Epithelial cell of esophagus (primary cell): ENCODE measurements at places on chromosomes 7 and 10.
A peak's percentile ranks its signal among the peaks of the same experiment; 100 is the strongest.

DNA sequence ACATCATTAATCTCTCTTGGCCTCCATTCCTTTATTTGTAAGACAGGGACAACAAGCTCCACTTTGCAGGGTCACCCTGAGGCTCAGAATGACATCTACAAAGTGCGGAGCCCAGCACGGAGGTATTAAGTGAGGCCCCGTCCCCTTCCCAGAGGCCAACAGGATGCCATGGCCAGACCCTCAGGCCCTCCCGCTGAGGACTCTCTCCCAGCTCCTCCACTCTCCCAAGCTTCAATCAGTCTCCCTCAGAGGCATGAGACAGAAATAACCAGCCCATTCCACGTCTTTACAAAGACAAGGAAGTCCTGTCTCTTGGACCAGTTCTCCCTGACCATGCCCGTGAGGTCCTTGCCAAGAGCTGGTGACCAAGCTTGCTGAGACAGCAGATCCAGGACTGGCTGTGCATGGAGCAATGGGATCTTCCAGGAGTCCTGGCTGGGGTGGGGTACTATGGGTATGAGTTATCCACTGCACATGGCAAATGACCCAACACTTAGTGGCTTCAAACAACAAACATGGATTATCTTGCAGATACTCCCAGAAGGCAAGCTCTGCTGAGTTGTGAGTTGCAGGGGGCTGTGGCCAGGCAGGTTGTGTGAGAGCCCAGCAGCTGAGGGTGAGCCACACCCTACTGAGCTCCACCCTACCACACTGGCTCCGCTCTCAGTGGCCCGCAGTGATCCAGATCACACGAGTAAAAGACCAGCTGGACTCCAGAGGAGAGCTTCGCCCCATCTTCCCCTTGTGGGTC, 4.3 kb upstream of the PPIF start:
- peak; percentile 53 for DNase-seq

DNA sequence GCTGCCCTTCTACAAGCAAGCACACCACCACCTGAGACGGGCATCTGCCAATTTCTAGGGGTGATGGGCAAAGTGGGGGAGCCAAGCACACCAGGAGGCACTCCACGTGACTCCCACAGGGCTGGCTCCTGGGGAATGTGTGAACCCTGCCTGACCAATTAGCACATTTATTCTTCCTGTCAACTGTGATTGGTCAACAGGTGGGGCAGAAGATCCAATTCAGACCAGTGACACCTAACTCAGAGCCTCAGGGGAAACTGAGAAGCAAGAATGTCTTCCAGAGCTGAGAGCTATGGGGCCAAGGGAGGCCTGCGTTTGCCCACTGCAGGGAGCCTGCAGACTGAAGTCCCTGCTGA, 15.4 kb downstream of the TMEM273 start:
- no peak for DNase-seq

DNA sequence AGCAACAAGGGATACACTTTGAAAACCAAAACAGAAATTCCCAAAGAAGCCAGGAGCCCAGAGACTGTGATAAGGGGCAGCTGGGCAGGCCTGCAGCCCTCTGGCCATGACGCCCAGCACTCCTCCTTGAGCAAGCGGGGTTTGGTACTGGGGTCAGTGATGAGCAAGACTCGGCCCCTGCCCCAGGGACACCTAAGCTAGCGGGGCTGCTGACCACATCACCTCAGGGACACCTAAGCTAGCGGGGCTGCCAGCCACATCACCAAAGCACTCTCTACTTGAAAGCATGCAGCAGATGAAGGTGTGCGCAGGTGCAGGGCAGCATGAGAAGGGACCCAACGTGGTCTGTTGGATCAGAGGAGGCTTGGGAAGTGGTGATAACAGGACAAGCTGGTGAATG, 108.0 kb upstream of the PPP2R2D start:
- no peak for DNase-seq

- peak; percentile 71 for DNase-seq
These were observed 12.5 kb downstream of the RNF32 start for GRCh38 chr7:156652886-156653568.

DNA sequence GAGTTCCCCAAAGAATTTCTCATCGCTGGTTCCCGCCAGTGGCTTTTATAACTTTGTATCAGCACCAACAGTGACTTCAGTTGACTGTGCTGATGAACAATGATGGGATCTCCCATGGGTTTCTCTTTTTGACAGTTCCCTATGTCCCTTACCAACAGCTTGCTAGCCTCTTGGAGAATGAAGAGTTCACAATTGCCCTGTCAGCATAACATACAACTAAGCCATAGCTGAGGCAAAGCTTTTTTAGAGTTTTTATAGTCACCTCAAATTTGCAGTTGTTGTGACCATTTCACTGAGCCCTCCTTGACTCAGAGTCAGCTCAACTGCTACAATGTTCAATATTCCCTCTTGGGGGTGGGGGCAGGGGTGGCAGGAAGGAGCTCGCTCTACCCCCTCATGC, 179.8 kb downstream of the TFEC start:
- DNase-seq, result no peak

DNA sequence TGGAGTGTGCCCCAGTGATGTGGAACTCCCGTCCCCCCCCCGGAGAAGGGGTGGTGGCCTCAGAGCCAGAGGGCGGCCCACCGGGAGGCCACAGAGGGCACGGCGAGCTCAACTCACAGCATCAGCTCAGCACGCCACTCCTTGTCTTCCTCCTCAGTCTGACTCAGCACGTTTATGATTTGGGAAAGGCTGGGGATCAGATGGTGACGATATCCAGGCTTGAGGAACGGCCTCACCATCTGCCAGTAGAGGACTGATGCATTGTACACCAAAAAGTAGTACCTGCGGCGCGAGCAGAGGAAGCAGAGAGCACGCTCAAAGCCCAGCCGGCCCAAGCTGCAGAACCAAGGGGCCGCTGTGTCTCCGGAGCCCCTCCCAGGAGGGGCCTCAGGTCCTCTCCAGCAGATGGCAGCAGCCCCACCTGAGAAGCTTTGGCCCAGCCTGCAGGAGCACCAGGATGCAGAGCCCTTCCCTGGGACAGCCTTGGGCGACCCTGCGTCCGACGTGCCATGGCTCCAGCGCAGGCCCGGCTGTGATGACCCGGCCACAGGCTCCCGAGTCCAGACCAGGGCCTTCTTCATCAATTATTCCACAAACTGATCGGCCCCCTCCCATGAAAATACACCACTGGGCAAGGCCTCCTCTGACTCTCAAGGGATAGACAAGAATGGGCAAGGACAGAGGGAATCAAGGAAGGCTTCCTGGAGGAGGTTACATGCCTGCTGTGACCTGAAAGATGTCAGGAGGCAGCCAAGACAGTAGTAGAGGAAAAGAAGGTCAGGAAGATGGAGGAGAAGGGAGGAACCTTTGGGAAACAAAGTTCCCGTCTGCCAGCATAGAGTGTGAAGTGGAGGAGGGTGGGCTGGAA, 3.7 kb downstream of the CFAP46 start:
- no peak for DNase-seq

GRCh38 chr7:115227473-115228235, 305.8 kb downstream of the MDFIC start:
- no peak for DNase-seq

- no peak for DNase-seq
These were observed 17.7 kb downstream of the GIMAP5 start for GRCh38 chr7:150754951-150755350.

GRCh38 chr10:79982362-79982800, 33.5 kb upstream of the SFTPD start:
- DNase-seq, result peak; percentile 57

GRCh38 chr7:91051966-91052365, 212.3 kb upstream of the FZD1 start:
- no peak for DNase-seq

- DNase-seq, result peak; percentile 39
These were observed 140.3 kb downstream of the FOXP2 start for GRCh38 chr7:114554781-114555537.

DNA sequence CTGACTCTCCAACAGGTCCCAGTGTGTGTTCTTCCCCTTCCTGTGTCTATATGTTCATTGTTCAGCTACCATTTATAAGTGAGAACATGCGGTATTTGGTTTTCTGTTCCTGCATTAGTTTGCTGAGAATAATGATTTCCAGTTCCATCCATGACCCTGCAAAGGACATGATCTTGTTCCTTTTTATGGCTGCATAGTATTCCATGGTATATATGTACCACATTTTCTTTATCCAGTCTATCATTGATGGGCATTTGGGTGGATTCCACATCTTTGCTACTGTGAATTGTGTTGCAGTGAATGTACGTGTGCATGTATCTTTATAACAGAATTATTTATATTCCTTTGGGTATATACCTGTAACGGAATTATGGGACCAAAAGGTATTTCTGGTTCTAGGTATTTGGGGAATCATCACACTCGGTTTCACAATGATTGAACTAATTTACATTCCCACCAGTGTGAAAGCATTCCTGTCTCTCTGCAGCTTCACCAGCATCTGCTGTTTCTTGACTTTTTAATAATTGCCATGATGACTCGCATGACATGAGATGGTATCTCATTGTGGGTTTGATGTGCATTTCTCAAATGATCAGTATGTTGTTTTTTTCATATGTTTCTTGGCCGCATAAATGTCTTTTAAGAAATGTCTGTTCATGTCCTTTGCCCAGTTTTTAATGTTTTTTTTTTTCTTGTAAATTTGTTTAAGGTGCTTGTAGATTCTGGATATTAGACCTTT, 60.2 kb downstream of the LSMEM1 start:
- no peak for DNase-seq

- DNase-seq, result peak; percentile 98
These were observed 14.9 kb downstream of the TRIM56 start for GRCh38 chr7:101099969-101100781.

- no peak for DNase-seq
These were observed 30.3 kb downstream of the TRDMT1 start for GRCh38 chr10:17171141-17171641.

DNA sequence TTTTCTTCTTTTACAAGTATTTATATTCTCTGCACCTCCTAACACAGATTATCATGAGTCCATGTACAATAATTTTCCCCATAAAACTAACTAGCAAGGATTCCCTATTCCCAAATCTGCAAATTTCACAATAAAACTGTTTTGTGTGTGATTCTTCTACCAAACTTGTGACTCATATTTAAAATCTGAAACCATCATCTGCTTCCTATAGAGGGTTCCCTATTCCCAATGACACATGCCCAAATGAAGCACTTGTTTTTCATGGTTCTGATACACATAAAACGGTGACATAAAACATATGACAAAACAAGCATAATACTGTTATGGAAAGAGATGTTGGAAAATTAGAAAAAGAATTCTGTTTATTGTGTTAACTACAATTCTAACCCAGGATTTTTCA, 657.6 kb downstream of the PARD3 start:
- DNase-seq, result peak; percentile 48

- DNase-seq, result no peak
These were observed 110.3 kb downstream of the KAT6B start for GRCh38 chr10:74936577-74937265.

GRCh38 chr7:135111379-135111778, 36.5 kb upstream of the TMEM140 start:
- DNase-seq, result no peak

GRCh38 chr7:139775829-139776266, 1.9 kb downstream of the HIPK2 start:
- DNase-seq, result peak; percentile 80

DNA sequence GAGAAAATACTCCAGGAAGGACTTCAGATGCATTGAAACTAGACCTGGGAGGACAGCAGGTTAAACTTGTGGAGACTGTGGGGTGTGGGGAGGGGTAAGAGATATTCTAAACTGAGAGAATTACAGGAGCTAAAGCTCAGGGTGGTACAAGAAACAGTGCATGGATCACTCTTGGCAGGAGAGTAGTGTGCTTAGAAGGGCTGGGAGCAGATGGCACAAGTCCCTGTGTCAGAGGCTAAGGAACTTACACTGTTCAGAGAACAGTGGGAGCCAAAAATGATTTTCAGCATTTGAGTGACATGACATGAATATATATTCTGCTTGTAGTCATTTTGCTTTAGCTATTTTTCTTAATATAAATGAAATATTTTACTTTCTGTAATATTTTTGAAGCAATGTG, 36.0 kb upstream of the LAMB1 start:
- no peak for DNase-seq

DNA sequence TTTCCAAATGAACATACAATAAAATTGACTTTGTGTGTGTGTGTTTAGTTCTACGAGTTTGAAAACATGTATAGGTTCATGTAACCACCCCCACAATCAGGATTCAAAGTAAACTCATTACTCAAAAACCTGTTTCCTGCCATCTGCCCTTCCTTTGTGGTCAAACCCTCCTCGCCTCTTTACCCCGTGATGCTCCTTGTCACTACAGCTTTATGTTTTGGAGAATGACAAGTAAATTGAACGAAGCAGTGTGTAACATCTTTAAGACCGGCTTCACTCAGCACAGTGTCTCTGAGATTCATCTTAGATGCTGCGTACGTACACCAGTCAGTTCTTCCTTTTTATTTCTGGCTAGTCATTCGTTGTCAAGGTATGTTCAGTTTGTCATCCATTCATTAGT, 54.6 kb upstream of the MKI67 start:
- no peak for DNase-seq

GRCh38 chr7:127530148-127530547, 55.2 kb downstream of the GCC1 start:
- DNase-seq, result no peak

GRCh38 chr7:82443547-82444219, at the start of gene CACNA2D1:
Gene CACNA2D1, minus strand, starts transcription at chr7:82443777.
- peak; percentile 31 for DNase-seq

- peak; percentile 50 for DNase-seq
These were observed 66.6 kb upstream of the SYPL1 start for GRCh38 chr7:106178593-106179134.

DNA sequence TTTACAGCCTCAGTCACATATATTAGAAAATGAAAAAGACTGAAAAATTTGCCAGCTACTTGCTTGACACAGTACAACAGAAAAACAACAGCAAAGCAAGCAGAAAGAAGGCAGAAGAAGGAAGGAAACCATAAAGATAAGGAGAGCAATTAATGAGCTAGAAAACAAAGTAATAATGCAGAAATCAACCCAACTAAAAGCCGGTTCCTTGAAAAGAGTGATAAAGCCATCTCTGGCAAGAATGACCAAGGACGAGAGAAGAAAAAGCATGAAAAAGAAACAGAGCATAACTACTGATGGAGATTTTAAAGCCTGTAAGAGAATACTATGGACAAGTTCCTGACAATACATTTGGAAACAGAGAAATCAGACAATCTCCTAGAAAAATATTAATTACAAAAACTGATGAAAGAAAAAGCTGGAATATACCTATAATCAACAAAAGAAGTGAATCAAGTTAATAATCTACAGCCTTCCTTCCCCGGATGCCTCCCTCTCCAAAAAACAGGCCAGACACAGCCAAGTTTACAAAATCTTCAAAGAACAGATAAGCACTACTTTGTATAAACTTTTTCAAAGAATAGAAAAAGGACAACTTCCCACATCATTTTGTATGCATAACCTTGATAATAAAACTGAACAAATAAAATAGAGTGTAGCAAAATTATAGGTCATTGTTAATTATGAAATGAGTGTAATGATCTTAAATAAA, 204.0 kb downstream of the BAMBI start:
- DNase-seq, result no peak

DNA sequence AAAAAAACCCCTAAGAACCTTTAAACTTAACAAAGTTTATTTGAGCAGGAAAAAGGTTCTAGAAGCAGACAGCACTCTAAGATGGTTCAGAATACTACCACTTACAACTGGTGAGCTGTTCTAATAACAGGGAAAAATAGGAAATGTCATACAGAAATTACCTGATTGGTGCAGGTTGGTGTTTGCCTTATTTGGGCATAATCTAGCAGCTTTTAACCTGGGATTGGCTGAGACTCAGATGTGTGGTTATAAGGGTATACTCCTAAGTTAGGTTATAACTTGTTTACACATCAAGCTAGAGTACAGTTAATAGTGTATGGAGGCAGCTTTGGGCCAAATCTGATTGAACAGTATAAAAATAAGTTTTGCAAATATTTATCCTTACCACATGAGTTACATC, 59.8 kb downstream of the MAPK8 start:
- DNase-seq, result no peak
